ENCODE measurements at places on chromosomes 3 and 15.

DNA sequence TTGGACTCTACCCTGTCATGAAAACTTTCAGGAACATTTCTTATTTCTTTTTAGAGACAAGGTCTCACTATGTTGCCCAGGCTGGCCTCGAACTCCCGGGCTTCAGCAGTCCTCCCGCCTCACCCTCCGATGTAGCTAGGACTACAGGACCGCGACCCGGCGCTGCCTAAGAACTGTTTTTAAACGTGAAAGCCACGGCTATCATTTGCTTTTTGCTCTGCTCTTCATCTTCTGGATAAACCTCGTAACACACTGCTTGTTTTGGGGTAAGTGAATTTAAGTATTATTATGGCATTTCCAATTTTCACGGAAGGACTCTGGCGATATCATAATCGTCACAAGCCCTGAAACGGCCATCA, 14.3 kb upstream of the CCNL1 start:
- DNase-seq = no peak

DNA sequence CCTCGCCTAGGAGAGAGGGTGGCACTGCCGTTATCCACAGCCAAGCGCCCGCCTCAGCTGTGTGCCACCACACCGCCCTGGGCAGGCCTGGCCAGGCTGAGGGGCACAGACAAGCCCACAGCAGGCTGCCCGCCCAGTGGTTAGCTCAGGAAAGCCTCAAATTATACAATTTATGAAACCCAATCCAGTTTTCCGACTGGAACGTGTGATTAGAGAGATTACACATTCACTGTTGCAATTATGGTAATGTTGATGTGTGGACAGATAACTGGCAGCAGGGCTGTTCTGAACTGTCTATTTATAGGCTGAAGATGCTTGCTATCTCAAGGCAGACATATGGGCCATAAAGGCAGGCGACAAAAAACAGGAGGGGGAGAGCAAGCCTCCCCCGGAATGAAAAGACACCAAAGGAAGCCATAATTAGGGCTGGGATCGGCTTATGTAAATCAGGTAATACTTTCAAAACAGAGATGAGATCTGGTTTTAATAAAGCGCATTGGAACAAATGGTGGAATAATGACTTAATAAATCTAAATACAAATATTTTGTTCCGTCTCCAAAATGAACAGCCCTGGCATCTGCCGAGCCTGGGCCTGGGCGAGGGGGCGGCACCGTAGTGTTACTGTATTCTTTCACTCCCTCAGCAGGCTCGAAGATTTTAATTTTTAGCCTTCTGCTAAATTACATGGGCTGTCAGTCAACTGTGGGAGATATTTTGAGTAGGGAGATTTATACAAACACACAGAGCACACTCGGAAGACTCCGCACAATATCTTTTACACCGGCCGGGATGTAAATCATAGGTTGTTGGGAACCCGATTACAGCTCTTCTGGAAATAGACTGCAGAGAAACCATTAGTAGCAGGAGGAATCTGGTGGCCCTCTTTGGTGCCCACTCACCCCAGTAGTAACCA, 103.1 kb upstream of the TLE3 start:
- peak; percentile 97 for DNase-seq

GRCh38 chr3:53836084-53836872, 9.9 kb downstream of the CHDH start:
- DNase-seq = no peak

DNA sequence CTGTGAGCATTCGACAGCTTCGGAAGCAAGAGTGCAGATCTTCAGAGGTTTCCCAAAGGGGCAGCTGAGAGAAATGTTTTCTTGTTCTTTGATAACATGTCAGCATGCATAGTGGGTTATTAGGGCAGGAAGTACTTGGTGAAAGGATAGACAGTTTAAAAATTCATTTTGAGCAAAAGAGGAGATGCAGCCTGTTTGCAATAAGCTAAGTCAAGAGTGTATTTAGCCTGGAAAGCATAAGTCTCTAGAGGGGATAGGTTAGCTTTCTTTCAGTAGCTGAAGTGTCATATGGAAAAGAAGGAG, 7.4 kb downstream of the SLC6A11 start:
- no peak for DNase-seq

GRCh38 chr15:88073391-88073691, 183.2 kb downstream of the NTRK3 start:
- DNase-seq = no peak

DNA sequence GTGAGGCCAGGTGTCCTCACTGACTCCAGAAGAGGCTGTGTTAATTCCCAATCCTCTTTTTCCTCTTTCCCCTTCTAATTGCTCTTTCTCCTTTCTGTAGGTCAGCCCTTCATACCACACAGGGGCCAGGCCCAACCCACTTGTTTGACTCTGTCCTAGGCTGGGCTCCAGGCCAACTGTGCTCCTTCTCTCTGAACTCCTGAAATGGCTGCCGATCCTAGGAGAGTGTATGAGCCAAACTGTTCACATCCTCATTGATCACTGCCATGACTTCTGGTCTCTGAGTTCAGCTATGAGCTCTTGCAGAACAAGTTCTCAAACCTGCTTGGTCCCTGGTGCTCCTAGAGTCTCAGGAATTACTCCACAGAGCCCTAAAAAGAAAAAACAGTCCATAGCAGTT, 145.1 kb downstream of the VGLL4 start:
- peak; percentile 16 for DNase-seq

- no peak for DNase-seq
These were observed 21.4 kb downstream of the CBLB start for GRCh38 chr3:105847452-105847851.

DNA sequence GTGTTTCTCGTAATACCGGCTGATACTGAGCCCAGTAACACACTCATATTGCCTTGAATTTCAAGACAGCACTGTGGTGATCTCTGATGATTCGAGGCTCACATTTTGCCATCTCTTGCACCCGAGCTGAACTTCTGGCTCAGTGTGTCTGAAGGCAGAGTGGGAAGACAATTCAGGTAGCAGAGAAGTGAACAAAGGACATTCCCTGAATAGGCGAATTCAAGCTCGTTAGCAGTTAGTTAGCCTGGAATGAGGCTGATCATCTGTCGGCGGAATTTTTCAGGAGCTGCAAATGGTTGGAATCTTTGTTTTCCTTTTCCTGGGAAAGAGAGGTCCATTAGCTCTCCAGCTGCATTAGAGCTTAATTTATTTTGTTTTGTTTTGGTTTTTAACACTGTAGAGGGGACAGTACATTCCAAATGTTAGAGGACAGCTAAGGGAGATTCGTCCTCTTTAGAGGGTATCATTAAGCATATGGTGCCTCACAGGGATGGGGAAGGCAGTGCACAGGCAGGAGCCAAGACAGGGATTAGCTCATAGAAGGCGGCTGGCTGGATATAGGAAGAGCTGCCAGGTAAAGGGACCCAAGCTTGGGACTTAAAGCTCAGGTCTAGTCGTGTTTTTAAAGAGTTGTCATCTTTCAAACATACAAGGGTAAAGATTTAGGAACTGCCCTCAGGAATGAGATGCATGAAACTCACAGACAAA, 119.7 kb upstream of the DLG1 start:
- no peak for DNase-seq

DNA sequence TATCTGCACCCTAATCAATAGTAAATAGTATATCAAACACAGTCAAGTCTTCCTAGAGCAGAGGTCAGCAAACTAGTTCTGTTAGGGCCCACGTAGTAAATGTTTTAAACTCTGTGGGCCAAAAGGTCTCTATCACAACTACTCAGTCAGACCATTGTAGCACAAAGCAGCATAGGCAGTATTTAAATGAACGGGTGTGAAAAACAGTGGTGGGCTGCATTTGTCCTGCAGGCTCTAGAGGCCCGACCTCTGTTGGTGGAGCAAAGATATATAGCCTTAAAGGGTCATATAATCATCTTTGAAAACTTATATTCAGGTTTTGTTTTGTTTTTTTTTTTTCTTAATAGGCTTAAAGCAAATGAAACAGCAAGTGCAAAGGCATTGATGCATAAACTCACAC, 326.4 kb upstream of the TRIM42 start:
- DNase-seq = no peak

- no peak for DNase-seq
These were observed 68.0 kb upstream of the AP4E1 start for GRCh38 chr15:50840520-50840919.

DNA sequence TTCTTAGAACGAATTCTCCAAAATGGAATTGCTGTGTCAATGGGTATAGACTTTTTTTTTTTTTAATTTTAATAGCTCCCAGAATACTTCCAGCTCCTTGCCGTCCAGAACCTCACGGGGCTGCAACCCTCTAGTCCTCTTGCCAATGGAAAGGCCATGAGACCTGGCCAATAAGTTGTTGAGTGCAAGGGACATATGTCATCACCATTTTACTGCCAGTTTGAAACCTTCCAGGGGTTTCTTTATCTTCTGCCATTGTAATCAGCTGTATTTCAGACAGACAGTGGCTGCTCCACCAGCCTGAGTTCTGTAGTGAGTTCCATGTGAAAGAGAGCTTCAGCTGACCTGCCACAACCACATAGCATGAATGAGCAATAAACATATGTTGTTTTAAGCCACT, 95.0 kb upstream of the PTPRG start:
- DNase-seq = no peak

GRCh38 chr3:71651625-71652024, 68.1 kb upstream of the FOXP1 start:
- no peak for DNase-seq

DNA sequence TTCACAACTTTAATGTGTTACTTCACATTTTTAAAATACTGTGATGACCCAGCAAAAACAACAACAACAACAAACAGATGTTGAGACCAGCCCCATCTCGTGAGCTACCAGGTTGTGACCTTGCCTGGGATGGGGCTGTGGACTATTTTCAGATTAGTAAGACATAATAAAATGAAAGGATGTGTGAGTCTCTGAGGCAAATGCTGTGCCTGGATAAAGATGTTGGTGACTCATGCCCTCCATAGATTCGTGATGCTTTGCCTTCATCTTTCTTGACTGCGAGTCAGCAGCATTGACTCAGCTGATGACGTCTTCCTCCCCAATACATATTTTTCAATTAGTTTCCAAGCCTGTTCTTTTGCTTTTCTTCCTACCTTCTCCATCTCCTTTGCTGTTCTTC, 453.0 kb upstream of the CFAP20DC start:
- peak; percentile 19 for DNase-seq

GRCh38 chr3:194283221-194284006, 67.7 kb downstream of the CPN2 start:
- no peak for DNase-seq

- DNase-seq = no peak
These were observed 27.9 kb downstream of the FILIP1L start for GRCh38 chr3:100086401-100086800.

DNA sequence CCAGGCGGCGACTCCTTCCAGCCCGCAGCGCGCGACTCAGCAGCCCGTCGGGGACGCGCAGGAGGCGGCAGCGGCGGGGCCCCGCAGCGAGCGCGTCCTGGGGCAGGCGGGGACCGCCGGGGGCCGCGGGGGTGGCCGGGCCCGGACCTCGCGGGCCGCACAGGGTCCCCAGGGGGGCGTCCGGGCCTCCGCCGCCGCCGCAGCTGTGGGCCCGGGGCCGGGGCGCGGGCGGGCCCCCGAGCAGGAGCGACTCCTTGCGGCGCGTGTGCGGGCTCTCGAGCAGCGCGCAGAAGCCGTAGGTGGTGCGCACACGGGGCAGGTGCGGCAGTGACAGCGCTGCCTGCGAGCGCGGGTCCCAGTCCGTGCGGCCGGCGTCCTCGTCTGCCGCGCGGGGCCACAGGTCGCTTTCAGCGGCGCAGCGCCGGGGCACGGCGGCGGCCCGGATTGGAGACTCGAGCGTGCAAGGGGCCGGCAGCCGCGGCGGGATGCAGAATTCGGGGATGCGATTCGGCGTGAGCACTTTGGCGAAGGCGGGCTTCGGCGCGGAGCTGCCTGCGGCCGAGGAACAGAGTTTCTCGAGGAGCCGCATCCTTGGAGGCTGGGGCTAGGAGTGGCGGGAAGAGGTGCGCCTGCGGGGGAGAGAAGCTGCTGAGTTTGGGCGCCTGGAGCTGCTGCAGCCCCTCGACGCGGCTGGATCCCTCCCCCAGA, 535 bp downstream of the C2CD4B start:
- no peak for DNase-seq

DNA sequence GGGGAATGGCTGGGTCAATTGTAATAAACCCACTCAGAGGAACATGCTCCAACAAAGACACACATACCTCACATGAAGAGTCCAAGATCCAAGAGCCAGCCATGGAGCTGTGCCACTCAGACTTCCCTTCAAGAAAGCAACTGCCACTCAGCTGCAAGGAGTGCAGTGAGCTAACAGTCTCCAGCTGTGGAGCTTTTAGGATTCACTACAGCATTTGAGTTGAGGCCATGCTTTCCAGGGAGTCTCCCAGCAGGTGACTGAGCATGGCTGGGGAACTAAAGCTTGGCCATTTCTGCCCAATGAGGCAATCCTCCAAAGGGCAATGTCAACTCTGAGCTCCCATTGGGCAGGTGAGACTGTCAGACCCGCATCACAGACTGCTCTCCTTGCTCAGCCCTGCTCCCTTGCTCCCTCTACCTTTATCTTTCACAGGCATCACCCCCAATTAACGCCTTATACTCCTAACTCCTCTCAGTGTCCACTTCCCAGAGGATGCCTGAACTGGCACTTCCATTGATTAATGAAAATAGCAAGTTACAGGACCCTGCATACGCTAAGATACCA, 165.3 kb upstream of the CTNNB1 start:
- DNase-seq = no peak

- DNase-seq = no peak
These were observed 72.1 kb downstream of the OTOL1 start for GRCh38 chr3:161568671-161569070.

GRCh38 chr15:52636459-52636858, 42.7 kb downstream of the ATOSA start:
- DNase-seq = no peak

DNA sequence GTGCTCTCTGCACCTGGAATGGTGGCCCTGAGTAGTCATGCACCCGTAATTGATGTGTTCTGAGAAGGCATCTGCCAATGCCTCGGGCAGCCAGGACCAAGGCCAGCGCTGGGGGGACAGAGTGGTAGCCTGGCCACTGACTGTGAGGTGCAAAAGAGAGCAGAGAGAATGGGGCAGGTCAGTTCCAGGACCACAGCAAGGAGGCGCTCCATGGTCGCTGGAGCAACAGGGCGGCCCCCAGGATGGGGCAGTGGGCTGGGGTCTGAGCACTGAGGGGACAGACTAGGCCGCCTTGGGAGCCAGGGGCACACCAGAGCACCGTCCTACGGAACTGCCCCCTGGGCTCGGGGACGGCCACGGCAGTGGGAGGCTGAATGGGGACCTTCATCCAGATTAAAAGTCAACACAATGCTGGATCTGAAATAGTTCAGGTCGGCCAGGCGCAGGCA, 48.3 kb upstream of the IQSEC1 start:
- DNase-seq = no peak

GRCh38 chr3:186314896-186315295, 47.1 kb downstream of the DGKG start:
- DNase-seq = no peak

- peak; percentile 21 for DNase-seq
These were observed 145.2 kb upstream of the ANKRD28 start for GRCh38 chr3:15942936-15943335.

- no peak for DNase-seq
These were observed 203.4 kb upstream of the CGNL1 start for GRCh38 chr15:57172925-57173324.

- peak; percentile 72 for DNase-seq
These were observed 37.7 kb upstream of the FGD5 start for GRCh38 chr3:14780927-14781507.

- no peak for DNase-seq
These were observed 317.5 kb upstream of the IGF1R start for GRCh38 chr15:98330692-98331435.

Data from trophoblast cell (in vitro differentiated cells and primary cell).